Stimulated activated CD8-positive, alpha-beta memory T cell treated with anti-CD3 and anti-CD28 coated beads, Interleukin-7, amount 100 ng/mL, for 1 hour (primary cell): ENCODE measurements at places on chromosomes 1 and 21.

DNA sequence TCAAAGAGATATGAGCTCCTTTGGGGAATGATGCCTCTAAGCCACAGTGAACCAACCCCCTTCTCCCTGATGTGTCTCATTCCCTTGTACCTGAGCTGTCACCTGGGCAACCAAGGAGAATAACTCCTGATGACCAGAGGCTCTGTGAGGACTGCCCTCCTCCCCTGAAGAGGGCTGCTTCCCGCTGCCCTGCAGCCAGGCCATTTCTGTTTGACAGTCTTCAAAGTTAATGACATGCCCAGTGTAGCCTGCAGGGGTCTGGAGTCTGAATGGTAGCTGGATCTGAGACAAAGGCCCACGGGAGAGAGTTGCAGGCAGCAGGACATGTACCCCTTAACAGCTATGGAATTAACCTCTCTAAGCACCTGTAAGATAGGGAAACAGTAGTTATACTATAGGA is 3.4 kb upstream of the SLFNL1 start:
- DNase-seq: no peak

- DNase-seq: no peak
Measured at GRCh38 chr1:119090250-119090649, 50.2 kb downstream of the WARS2 start.

DNA sequence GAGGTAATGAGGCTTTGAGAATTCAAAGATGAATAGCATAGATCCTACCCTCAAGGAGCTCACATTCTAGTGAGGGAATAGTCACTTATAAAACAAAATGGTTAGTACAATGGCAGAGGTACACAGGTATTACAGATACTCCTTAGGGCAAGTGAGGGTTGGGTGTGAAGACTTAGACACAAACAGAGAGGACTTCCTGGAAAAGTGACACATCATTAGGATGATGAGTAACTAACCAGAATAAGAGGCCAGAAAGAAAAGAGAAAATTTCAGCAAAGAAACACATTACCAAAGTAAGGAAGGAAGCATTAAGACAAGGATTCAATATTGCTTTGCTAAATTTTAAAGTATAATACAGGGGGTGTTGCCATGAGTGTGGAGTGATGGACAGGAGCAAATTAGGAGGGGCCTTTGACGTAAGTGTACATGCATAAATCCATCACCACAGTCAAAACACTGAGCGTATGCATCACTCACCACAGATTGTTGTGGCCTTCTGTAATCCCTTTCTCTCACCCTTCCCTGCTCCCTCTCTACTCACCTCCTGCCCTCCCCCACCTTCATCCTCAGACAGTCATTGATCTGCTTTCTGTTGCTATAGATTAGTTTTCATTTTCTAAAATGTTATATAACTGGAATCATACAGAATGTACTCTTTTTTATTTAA is 7.9 kb downstream of the CD53 start:
- DNase-seq: no peak

DNA sequence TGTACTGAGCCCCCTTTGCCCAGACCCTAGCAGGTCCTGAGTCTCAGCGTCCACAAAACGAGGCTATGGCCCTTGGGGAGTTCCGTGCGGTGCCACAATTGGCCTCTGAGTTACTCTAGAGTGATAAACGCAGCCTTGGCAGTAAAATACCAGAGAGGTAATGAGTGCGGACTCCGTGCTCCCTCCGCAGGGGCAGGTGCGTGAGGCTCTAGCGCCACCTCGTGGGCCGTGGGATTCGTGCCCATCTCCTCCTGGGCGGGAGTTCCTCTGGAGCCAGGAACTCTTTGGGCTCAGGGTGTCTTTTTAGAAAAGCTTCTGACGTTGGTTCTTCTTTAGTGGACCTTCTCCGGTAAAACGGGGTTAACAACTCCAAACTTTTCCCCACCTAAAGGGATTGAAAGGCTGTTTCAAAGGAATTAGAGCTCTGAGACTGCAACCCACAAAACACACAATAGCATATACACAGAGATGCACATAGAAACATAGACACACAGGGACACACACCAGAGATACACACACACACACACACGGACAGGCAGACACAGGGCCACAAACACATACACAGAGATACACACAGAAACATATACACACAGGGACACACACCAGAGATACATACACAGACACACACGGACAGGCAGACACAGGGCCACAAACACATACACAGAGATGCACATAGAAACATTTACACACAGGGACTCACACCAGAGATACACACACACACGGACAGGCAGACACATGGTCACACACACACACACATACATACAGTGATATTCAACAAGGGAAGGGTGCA is 99.4 kb downstream of the KCNJ15 start:
- peak; percentile 18 for DNase-seq

- no peak for DNase-seq
Measured at GRCh38 chr1:221778535-221779142, 36.8 kb upstream of the DUSP10 start.

DNA sequence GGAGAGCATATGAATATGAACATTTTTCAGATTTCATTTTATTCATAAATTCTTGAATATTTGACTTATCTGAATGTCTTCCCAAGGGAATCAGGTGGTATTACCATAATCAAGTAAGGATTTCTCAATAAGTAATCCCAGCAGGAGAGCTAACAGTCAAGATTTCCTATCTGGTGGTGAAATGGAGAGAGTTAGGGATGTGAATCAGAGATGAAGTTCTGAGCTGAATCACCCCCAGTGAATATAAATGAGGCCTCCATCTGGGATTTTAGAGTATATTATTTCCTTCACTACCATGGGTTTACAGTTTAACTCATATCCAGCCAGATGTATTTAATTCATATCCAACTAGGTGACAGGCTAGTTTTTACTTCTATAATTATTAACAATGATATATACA is 61.5 kb upstream of the RGS2 start:
- DNase-seq: no peak

DNA sequence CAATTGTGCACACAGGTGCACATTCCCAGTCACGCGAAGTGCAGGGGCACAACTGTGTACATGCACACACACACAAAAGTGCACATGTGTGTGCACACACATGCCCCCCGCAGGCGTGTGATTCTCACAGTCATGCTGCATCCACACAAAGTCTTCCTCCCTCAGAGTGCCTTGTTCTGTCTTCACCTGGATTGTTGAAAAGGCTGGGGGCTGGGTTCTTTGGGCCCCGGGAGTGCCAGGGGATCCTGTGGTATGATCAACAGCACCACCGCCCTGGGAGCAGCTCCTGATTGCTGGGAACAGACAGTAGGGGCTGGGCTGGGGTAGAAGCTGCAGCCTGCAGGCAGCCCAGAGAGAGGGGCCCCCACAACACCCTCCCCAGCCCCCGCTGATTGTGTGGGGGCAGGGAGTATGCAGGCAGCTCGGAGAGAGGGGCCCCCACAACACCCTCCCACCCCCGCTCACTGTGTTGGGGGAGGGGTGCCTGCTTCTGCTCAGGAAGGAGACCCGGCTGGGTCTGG is 3.4 kb downstream of the COL18A1 start:
- no peak for DNase-seq

DNA sequence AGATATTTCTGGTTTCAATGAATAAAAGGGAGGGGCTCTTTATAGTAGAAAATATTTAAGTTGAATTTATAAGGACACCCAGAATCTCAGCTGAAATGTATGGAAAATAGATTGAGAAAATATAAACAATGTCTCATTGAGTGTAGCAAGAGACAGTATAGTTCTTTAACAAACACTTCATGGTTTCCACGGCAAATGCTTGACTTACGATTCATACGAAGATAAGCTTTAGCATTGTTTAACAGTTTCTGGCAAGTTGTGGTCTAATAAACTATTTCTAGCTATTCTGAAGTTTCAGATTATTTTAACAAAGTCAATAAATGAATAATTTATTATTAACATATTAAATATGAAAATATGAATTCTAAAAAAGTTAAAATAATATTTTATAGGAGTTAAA is 1419.4 kb downstream of the KCNT2 start:
- DNase-seq: no peak

GRCh38 chr1:187408212-187409004 is 579.7 kb downstream of the PLA2G4A start:
- DNase-seq: no peak

DNA sequence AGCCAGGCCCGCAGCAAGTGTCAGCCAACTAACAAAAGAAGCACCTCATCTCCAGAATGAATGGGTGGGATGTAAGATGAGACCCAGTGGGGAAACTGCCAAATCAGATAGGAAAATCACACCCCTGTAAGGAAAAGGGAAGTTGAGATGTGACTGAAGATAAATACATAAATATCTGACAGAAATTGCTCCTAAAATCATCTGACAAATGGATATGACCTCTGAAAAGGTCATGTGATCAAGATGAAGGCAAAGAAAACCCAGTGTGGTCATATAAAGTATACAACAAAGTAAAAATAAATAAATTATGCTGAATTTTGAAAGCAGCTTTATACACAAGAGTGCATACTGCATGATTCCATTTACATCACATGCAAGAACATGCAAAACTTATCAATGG is 12.7 kb downstream of the SIPA1L2 start:
- DNase-seq: no peak

- no peak for DNase-seq
Measured at GRCh38 chr1:206580438-206581113, 31.7 kb downstream of the EIF2D start.

DNA sequence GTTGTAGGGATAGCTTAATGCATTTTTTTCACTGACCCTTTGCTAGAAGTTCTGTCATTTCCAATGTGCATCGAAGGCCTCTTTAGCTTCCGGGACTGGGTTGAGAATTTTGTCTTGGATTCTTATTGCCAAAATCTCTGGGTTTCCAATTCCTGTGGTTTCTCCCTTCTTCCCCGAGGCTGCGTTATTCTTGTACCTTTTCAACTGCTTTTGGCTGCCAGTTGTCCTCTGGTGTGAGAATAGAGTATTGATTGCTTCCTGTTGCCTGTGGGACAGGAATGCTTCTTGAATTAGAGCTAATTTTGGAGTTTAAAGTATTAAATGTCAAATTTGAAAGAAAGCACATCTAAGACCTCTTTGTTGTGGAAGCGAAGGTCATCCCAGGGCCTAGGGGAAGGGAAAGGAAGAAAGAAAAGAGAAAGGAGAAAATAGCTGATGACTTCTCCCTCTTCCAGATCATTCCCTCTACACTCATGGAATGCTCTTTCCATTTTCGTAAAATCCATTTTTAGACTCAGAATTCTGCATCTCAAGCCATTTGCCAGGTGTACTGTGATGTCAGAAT is 21.1 kb downstream of the HUNK start:
- no peak for DNase-seq

- no peak for DNase-seq
Measured at GRCh38 chr1:16012590-16013219, 5.1 kb downstream of the HSPB7 start.

DNA sequence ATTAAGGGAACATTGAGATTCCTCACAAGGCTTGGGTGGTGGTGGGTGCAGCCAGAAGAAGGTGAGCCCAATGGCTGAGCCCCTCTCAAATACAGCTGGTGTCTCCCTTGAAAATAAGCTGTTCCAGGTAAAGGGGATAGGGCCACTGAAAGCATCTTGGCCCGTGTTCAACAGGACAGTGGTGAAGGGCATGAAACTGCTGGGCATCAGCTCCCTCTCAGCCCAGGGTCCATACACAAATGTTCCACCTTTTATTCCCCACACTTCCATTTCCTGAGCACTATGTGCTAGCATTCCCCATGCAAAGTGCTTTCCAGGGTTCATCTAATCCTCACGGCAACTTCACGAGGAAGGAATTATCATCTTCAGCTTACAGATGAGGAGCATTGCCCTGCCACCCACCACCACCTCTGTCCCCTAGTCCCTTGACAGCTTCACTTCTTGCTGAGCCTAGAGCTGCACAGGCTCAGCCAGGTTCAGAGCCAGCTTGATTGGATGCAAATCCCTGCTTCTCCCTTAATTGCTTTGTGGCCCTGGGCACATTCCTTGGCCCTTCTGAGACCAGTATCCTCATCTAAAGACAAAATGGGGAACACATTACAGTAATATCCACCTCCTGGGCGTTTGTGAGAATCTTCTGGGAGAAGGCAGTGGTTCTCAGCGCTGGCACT is 9.6 kb downstream of the TAGLN2 start:
- no peak for DNase-seq

GRCh38 chr1:70979881-70980280 is 67.7 kb downstream of the PTGER3 start:
- no peak for DNase-seq

GRCh38 chr1:23288201-23288600 is 55.9 kb downstream of the HNRNPR start:
- DNase-seq: no peak

- no peak for DNase-seq
Measured at GRCh38 chr1:118396829-118397495, 211.9 kb upstream of the SPAG17 start.

- DNase-seq: no peak
Measured at GRCh38 chr21:37257511-37257966, 9.6 kb downstream of the VPS26C start.

DNA sequence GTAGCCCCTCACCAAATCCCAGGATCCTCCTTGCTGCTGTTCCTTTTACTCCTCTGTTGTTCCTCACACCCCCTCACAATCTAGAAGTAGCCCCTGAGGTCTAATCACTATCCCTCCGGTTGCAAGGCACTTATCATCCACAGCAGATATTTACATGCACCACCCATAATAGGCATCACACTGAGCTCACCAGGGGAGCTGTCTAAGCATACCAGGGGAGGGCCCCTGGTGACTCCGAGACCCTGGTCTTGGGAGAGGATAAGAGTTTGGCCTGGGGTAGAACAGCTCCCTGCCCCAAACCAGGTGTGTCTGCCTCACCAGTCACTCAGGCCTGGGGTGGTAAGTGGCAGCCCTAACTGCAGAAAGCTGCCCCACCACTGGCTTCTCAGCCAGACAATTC is 37.3 kb upstream of the ZC3H12A start:
- DNase-seq: no peak

- no peak for DNase-seq
Measured at GRCh38 chr1:89790592-89790991, 30.2 kb upstream of the LRRC8D start.

DNA sequence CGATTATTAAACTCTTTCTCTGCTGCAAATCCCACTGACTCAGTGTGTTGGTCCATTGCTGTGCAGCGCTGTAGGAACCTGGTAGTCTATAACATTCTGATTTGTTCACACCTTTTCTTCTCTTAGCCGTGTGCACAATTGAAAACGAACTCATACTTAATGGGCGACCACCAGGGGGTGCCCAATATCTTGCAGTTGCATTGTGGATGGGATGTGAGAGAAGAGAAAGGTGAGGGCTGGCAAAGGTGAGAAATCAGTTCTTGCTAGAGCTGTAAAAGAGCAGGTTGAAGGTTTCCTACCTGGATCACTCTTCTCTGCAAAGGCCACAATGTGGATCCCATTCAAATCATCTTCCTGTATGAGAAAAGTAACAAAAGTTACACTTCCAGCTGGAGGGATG is 51.0 kb downstream of the CASQ2 start:
- no peak for DNase-seq

GRCh38 chr1:54604572-54605370 is 18.6 kb downstream of the FAM151A start:
- DNase-seq: no peak

GRCh38 chr1:113765306-113766230 is 6.3 kb upstream of the PHTF1 start:
- no peak for DNase-seq
